ENCODE measurements at places on chromosomes 7 and 10.

DNA sequence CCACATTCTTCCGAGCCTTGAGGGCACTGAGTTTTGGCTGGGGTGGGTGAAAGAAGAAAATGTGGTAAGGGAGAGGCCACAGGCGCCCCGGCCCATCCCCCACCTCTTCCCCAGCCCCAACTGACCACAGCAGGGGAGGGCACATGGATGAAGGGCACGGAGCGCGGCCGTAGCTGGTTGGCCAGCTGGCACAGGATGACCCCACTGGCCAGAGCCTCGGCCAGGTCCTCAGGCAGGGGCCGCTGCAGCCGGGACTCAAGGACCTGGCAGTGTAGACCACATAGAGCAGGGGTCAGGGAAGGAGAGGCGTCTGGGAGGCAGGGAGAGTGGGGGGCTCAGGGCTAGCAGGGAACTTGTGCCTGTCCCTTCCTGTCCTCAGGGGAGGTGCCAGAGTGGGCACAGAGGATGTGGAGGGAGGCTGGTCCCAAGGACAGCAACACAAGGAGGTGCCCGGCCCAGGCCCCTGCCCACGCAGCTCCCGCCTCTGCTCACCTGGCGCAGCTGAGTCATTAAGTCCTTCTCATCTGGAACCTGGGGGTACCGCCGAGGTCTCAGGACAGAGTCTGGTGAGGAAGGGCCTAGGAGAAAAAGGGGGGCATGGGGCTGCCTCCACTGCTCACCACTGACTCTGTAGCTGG, 2.2 kb upstream of the SAP25 start:
- DNase-seq = no peak

DNA sequence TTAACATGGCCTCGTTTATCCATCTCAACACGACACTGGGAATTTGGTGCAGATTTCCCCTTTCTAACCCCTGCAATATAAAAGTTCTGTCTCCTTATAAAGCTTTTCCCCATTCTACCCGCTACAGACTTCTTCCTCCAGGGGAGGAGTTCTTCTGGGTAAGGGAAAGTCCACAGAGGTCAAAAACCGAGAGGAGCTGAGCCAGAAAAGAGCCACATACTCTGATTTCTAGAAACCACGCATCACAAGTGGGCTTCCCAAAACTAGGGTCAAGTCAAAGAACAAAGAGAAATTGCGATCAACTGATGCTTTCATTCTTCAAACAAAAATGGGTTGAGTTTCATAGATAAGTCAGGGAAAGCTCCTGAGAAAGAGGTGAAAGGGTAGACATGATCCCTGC, 6.8 kb downstream of the IL6 start:
- no peak for DNase-seq

DNA sequence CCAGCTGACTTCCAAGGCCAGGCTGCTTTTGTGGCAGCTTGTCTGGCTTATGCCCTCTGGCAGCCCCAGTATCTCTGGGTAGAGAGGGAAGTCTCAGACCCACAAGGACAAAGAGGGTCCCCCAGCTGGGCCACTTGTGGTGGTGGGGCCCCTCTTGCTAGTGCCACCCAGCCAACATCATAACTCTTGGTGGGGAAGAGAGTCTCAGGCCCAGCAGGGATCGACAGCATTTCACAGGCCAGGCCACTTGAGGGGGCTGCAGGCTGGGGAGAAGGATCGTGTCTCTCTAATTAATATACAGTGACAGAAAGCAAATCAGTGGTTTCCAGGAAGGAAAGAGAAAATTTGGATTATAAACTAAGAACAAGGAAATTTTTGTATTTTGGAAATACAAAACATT, 76.0 kb downstream of the TYW1B start:
- DNase-seq = no peak

GRCh38 chr10:62804356-62805230, at the start of gene ADO:
Gene ADO, plus strand, starts transcription at chr10:62804720. Its CDS starts 340 bp downstream, at chr10:62805060.
- peak; percentile 84 for DNase-seq

DNA sequence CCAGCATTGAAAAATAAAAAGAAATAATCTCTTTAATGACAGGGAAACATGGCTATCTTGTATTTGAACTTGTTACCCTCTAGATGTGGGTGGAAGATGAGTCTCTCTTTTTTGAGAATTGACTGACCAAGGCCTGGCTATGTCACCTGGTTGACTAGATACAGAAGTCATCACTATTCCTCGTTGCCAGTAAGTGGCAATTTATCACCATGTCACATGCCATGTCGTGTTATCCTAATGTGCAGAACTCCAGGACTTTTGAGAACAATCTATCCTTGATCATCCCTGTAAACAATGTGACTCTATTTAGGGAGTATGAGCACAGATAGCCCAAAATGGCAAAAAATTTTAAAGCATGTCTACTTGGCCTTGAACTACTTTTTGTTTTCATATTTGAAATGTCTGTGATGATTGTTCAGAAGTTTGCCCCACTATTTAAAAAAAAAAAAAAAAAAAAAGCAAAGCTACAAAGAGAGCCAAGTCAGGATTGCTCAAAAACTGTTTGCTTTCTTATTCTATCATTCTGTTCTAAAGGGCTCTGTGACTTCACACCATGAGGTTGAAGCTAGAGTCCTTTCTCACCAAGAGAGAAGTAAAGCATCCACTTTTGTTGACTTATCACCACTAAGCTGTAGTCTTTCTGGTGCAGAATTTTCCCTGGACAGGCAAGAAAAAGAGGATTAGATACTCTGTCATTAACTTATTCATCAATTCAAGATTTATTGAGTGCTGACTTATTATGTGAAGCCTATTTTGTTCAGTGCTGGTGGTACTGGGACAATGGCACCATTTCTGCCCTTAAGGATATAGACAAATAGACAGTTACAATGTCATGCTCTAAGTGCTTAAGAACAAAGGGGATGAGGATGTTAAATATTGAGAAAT, 10.4 kb upstream of the WIPF3 start:
- DNase-seq = no peak

GRCh38 chr7:89507034-89507433, 647.2 kb upstream of the STEAP1 start:
- no peak for DNase-seq

DNA sequence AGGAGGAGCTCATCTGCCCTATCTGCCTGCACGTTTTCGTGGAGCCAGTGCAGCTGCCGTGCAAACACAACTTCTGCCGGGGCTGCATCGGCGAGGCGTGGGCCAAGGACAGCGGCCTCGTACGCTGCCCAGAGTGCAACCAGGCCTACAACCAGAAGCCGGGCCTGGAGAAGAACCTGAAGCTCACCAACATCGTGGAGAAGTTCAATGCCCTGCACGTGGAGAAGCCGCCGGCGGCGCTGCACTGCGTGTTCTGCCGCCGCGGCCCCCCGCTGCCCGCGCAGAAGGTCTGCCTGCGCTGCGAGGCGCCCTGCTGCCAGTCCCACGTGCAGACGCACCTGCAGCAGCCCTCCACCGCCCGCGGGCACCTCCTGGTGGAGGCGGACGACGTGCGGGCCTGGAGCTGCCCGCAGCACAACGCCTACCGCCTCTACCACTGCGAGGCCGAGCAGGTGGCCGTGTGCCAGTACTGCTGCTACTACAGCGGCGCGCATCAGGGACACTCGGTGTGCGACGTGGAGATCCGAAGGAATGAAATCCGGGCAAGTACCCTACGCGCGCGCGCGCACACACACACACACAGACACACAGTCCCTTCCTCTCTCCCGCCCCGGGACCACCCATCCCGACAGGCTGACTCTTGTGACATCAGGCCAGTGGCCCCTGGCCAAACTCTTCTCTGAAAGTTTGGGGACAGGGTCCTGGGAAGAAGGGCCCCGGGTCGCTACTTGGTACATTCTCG, 538 bp downstream of the TRIM8 start:
- peak; percentile 81 for DNase-seq

GRCh38 chr7:55206235-55207029, 158.7 kb upstream of the LANCL2 start:
- no peak for DNase-seq

DNA sequence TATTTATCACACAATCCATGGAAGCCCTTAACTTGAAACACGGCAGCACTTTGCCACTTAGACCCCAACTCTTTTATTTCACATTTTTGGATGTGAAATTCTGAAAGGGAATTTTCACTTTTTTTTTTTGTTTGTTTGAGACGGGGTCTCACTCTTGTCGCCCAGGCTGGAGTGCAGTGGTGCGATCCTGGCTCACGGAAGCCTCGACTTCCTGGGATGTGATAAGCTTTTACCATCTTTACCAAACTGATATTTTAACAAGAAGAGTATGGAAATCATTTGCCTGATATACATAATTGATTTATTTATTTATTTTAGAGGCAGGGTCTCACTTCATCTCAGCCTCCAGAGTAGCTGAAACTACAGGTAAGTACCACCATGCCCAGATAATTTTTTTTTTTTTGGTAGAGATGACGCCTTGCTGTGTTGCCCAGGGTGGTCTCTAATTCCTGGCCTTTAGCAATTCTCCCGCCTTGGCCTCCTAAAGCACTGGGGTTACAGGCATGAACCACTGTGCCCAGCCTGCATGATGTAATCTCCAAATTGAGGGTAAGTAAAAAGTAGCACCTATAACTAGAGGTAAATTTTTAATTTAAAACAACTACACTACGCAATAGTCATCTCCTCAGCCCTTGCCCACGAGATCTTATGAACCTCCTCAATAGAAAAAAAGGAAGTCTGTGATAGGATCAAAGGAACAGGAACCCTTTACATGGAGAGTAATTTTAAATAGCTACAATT, 180.7 kb upstream of the KLF14 start:
- no peak for DNase-seq

- DNase-seq = peak; percentile 67
These were observed 427.6 kb downstream of the PHTF2 start for GRCh38 chr7:78226059-78226719.

DNA sequence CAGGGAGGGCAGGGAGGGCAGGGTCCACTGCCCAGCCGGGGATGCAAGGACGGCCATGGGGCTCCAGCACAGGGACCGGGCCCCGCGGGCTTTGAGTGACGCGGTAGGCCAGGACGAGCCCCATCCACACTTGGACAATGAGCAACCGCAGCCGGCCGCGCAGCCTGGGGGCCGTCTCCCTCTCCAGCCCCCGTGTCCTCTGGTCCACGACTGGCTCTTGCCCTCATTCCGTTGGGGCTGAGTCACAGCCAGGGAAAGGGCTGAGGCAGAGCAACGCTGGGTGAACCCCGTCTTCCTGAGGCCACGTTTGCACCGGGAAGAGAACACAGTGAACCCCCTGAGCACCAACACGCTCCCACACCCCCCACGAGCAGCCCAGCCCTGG, 23.7 kb downstream of the SHH start:
- no peak for DNase-seq

- no peak for DNase-seq
These were observed 6.7 kb upstream of the IMMP2L start for GRCh38 chr7:111568870-111569462.

DNA sequence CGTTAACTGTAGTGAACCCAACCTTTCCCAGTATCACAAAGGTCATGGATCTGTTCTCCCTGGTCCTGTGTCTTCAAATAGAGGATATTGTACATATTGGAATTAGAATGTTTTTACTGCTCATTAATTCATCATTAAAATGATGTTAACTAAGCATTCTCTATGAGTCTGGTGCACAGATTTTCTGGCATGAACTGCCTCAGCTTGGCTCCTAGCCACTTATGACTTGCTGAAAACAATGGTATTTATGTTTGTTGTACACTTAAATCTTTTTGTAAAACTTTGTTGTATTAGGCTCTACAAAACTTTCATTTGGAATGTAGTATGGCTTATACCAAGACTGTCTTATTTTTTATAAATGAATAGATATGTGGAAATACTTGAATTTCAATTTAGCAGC, 329.4 kb downstream of the TFEC start:
- no peak for DNase-seq

DNA sequence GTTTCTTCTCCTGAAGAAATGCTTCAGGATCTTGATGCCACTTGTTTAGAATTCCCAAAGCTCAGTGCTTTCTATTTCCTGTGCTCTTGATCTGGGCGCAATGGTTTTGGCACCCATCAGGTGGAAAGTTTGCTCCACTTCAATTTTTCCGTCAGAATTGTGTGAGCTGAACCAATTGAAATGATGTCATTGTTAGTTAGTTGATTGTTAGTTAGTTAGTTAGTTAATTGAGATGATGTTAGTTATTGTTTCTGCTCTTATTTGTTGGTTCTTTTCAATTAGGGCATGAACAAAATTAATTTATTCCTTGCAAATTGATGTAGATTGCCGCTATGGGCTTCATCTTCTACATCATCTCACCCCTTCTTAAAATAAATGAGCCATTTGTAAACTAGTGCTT, 252.6 kb downstream of the BAMBI start:
- no peak for DNase-seq

DNA sequence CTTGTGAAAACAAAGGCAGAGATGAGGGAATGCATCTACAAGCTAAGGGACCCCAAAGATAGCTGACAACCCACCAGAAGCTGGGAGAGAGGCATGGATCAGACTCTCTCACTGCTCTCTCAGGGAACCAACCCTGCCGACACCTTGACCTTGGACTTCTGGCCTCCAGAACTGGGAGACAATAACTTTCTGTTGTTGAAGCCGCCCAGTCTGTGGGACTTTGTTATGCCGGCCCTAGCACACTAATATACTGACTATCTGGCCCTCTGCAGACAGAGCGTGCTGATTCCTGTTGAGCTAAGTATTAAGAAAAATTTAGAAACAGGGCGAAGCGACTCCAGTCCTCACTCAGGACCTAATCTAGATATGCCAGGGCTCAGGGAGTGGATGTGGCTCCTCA, 144.3 kb upstream of the TCF7L2 start:
- DNase-seq = no peak

DNA sequence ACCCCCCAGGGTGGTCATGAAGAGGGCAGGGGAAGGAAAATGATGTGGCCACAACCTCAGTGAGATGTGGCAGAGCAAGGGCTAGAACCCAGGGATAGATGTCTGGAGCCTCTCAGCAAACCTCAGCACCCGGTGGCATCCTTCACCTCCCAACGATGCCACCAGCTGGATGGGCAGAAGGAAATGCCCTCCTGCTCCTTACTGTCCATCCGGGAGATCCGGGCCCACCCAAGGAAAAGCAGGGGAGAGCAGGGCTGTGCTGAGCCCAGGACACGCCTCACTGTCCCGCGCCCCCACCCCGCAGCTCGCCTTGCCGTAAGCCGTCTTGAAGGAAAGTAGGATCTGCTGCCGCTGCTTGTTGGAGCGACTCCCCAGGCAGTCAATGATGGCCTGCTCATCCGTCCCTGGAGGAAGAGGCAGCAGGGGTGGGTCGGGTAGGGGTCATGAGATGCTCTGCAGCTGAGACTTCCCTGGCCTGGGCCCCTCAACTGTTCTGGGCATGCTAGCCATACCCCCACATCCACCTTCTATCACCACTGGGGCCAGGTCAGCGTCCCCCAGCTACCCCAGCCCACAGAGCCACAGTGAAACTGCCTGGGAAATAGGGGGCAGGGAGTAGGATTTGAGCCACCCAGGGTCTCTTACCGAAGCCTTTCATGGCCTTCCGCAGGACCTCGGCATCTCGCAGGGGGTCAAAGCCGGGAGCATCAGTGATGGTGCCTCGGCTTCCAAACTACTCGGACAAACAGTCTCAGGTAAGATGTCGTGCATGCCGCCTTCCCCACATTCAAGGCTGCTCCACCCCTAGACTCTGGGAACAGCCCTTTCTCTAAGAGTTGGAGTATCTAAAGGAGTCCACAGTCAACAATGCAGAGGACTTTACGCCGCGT, 34.3 kb downstream of the PLAC9 start:
- DNase-seq = no peak

- no peak for DNase-seq
These were observed 85.1 kb downstream of the HIPK2 start for GRCh38 chr7:139692723-139693122.

All from head of caudate nucleus (tissue), 42 donors.